ENCODE measurements at places on chromosomes 6 and 20.

DNA sequence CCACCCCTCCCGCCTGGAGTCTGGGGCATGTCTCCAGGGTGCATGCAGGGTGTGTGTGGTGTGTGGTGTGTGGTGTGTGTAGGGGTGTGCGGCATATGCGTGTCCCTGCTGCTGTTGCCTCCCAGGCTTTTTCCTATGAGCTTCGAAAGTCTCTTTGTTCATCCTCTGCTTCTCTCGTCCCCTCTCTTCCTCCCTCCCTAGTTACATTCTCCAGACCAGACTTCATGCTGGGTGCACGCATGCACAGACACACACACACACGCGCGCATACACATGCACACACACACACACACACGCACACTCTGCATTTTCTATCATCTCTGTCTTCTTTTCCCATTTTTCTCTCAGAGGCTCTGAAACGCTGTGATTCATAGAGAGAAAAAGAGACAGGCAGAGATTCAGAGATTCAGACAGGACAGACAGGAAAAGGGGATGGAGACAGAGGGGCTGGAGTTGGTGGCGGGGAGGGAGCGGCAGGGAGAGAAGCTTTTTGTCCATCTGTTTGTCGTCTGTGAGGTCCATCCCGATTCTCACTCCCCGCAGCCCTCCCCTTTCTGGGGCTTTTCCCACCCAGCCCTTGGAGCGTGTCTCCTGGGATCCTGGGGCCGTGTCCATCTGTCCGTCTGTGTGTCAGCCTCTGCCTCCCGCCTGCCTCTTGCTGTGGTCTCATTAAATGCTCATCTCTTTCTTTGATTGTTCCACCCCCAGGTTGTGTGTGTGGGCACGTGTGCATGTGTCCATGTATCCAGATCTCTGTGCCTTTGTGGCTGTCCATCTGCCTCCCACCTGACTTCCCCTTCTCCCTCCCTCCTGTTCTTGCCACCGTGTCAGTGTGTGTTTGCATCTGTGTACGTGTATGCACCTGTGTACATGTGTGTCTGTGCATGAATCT lies 62.6 kb downstream of the SRC start:
- no peak for DNase-seq

- no peak for DNase-seq
These were observed 21.4 kb downstream of the JARID2 start for GRCh38 chr6:15267221-15267620.

GRCh38 chr6:2114100-2114499 lies 131.3 kb downstream of the GMDS start:
- no peak for DNase-seq

GRCh38 chr6:150088481-150089154 lies 19.7 kb upstream of the ULBP3 start:
- DNase-seq: no peak

- DNase-seq: peak; percentile 38
These were observed 302.7 kb upstream of the ZFP64 start for GRCh38 chr20:52494244-52494643.

DNA sequence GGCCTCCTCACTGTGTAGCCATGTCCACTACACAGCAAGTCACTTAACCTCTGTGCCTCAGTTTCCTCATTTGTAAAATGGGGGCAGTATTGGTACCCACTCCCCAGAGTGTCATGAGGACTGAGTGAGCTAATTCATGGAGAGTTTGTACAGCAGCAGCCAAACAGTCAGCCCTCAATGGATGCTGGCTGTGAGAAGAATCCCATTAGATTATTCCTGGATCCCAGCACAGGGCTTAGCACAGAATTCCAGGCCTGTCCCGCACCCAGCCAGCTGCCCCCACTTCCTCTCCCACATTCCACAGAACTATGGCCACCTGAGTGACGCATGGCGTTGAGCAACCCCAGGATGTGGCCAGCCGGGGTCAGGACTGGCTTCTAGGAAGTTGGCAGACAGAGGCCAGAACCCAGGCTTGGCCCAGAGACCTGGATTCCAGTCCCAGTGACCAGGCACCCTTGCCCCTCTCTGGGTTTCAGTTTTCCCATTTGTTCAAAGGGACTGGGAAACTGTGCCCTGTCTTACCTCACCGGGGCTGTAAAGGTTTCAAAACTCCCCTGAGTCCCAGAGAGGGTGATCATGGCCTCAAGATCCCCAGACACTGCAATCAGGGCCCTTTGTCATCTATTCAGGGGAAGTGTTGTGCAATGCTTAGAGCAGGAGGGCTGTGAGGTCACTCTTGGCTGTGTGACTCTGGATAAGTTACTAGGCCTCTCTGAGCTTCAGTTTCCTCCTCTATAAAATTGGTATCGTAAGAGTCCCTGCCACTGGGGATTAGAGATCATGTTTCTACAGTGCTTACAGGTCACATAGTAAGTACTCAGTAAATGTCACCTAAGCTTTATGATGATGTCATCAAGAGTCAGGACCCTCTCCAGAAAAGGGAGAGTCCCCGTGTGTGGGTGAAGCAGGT lies 3.0 kb upstream of the TGM2 start:
- DNase-seq: no peak

DNA sequence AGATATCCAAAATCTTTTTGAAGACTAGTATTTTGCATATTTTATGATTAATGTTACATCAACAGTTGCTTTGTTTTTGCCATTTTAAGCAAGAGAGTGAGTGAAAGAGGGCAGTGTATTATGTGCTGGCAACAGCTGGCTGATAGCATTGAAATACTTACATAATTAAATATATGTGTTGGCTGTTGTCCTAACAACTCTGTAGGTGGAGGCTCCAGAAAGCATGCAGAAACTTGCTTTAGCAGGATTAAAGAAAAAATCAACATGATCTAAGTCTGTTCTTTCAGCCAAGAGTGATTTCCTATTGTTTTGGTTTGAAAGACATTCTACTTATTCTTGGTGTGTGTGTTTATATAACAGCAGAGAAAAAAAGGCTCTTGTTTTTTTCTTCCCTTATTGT lies 127.5 kb downstream of the CDKAL1 start:
- DNase-seq: no peak

DNA sequence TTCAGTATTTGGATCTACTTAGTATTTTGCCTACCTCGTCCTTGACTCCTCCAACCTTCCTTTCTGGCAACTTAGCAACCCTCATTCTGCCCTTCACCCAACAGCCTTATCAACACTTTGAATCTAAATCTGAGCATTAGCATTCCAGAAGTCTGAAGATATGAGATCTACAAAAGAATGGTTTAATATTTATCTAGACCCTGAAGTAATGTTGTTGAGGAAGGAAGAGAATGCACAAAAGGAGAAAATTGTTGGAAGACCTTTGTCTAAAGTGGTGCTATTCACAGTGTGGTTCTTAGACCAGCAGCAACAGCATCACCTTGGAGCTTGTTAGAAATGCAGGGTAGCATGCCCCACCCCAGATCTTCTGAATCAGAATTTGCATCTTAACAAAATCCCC lies 198.2 kb upstream of the PLCB4 start:
- no peak for DNase-seq

DNA sequence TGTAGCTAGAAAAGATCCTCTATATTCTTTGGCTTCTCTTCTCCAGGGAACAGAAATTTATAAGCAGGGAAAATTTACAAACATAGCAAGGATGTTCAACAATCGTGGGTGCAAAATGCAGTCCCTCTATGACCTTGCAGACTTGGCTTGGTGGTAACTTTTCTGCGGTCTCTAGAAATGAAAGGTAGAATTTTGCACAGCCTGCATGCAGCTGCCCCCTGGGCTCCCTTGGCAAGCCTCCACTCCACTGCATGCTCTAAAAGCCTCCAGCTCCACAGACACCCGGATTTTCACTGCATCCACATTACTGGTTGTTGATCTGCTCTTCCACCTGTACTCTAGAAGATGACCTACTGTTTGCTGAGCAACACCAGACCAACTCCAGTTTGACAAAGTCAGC lies 236.5 kb upstream of the EYS start:
- DNase-seq: no peak

DNA sequence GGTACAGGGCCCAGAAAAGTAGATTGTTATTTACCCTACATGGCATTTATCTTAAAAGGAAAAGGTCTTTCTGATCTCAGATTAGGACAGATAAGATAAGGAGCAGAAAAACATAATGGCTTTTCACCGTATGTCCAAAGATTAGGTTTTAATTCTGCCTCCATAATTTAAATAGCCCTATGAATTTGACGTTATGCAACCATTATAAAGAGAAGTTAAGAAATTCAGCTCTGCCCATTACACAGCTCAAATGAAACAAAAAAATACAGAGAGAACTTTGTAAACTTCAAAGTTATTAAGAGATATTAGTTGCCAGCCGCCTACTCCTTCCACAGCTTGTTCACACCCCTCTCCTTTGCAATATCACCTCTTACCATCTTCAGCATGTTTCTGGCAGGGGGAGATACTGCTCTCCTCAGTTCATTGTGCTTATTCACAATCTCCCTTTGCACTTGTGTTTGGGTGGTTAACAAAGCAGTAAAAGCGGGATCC lies 8.1 kb downstream of the CRISP3 start:
- DNase-seq: no peak

GRCh38 chr6:156280065-156280464 lies 497.1 kb upstream of the ARID1B start:
- DNase-seq: no peak

DNA sequence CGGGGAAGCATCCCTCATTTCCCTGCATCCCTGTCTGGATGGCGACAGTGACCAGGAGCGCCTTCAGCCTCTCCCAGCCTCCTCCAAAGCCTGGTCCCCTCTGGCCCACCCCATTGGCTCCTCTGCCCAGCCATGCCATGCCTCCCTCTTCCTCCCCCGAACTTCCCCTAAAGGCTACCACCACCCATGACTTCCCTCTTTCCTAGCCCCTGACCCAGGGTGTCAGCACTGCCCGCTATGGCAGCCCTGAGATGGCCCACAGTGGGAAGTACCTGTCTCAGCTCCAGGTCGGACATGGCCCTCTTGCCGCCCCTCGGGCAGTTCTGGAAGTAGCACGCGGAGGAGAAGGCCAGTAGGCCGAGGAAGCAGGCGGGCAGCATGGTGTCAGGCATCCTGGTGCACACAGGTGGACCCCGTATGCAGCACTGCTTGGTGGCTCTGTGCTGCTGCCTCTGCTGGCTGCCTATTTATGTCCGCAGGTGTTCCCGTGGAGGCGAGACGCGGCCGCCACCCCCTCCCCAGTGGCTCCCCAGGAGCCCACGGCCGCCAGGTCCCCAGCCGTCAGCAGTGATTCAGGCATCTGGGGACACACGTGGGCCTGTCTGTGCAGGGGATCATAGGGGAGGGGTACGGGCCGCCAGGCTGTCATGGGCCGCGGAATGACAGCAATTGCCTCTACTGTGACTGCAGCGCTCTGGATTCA lies at the start of gene AVP:
AVP (minus strand) TSS at position 442 of the 703 bp plus-strand sequence; CDS start at position 392, 50 bp downstream.
- DNase-seq: no peak

GRCh38 chr20:56631318-56631989 lies 2.3 kb downstream of the TFAP2C start:
- DNase-seq: no peak

GRCh38 chr20:47825011-47825762 lies 39.9 kb upstream of the SULF2 start:
- no peak for DNase-seq

- peak; percentile 4 for DNase-seq
These were observed 263.9 kb downstream of the DLL1 start for GRCh38 chr6:170026751-170027646.

GRCh38 chr6:113329942-113330635 lies 527.1 kb upstream of the MARCKS start:
- no peak for DNase-seq

GRCh38 chr20:52309181-52309580 lies 117.6 kb upstream of the ZFP64 start:
- no peak for DNase-seq

DNA sequence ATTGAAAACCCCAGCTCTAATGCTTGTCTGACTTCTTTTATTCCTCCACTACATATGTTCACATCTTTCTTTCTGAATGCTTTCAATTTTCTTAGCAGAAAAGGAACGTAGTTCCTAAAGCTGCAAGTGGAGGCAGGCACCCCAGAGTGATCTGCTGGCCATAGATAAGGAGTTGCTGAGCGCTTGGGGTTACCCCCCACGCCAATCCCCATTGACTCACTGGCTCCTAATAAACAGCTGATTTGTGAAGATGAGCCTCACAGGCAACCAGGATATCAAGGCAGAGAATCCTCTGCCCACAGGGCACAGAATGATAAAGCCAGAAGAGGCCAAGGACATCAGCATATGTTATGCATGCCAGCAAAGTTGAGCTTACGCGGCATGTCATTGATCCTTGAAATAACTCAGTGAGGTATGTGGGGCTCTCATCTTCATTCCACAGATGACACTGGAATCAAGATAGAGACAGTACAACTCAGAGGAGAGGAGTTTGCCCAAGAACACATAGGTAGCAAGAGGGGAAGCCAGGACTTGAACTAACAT lies 129.1 kb upstream of the PTPRT start:
- no peak for DNase-seq

- no peak for DNase-seq
These were observed 194.9 kb upstream of the ZNF184 start for GRCh38 chr6:27667657-27668441.

GRCh38 chr6:122202576-122203137 lies 196.8 kb upstream of the HSF2 start:
- no peak for DNase-seq

DNA sequence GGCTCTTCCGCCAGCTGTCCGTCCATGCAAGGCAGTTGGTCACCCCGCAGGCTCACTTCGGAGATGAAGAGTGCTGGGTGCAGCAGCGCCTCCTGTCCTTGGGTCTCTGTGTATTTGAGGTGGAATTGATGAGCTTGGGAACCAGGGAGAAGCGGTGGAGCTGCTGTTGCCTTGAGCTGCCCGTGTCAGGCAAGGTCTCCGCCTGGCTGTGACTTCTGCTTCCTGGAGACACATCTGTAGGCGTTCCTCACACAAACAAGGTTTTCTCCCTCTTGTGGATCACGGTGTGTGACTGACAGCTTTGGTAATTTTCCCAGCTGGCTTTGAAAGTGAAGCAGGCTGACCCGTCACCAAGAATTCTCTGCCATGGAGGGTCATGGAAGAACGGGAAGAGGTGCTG lies 2.5 kb upstream of the SLC17A9 start:
- no peak for DNase-seq

DNA sequence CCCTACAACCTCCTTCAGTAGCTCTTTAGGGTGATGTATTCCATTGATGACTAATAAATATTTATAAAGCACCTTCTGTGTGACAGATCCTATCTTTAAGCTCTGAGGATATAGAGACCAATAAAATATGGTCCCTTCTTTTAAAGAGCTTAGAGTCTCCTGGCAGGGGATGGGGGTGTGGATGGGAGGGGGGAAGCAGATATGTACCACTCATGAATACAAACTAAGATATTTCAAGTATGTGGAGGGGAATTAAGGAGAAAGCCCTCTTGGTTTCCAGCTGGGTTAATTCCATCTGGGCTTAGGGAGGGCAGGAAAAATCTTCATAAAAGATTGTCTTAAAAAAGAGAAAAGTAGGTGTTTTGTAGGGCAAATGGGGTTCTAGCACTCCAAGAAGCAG lies 21.6 kb upstream of the FBXO9 start:
- DNase-seq: no peak

GRCh38 chr6:163147994-163148393 lies 266.5 kb upstream of the QKI start:
- DNase-seq: no peak

- DNase-seq: no peak
These were observed 190.2 kb downstream of the TSHZ2 start for GRCh38 chr20:53162251-53162835.

GRCh38 chr6:35238843-35239289 lies 20.7 kb upstream of the ZNF76 start:
- DNase-seq: no peak
